Mesendoderm (in vitro differentiated cells): ENCODE measurements at places on chromosomes 4 and X.

- DNase-seq, result no peak
Measured at GRCh38 chr4:48254381-48255071, 15.1 kb downstream of the TEC start.

DNA sequence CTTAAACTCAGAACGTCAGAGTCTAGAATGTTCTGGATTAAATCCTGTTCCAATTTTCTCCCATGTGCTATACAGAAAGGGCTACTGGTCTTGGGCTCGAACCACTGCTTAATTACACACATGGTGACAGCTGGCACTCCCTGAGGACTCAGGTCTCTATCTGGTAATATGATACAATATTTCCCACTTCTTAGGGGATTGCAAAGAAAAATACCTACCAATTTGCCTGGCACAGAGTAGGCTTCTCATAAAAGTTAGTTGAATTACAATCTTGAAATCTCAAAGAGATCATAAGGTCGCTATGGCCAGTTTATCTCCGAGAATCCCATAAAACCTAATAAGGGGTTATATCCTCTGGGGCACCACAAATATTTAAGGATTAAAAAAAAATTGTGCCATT, 8.6 kb downstream of the GPM6B start:
- no peak for DNase-seq

DNA sequence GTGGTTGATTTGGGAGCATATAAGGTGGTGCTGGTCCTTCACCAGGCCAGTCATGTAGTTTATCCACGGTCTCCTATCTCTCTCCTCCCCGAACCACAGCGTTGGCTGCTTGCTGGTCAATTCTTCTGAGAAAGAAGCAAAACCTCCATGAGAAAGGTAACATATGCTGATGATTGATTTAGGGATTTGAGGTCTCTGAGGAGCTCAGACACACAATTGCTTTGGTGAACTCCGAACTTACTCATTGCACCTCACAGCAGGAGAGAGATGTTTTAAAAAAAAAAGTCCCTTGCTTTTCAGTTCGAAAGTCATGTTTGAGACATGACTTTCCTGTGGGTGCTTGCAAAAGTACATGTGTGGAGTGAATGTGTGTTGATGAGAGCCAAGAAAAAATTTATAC, 100.2 kb downstream of the TSPAN7 start:
- DNase-seq, result no peak

GRCh38 chrX:23383411-23383810, 48.8 kb downstream of the PTCHD1 start:
- DNase-seq, result no peak

GRCh38 chr4:3513807-3514206, 18.4 kb downstream of the LRPAP1 start:
- no peak for DNase-seq

DNA sequence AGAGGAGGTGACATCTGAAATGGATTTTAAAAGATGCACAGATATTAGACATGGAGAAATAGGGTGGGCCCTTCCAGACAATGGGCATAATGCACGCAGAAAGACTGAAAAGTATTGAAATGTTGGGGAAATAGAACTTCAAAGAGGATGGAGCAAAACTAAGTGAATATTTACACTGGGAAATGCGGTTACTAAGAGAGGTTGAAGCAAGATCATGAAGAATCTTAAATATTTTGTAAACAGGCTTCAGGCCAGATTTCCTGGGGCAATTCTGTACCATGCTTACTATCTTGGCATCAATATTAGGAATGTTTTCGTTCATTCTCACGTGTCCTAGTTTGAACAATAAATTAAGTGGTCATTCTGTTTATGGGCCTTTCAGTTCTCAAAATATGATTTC, 216.3 kb downstream of the ADAMTS3 start:
- DNase-seq, result no peak
